ENCODE measurements at places on chromosomes 13 and 19.

- DNase-seq: no peak
Observed at GRCh38 chr19:30178721-30179402, 193.3 kb upstream of the ZNF536 start.

GRCh38 chr13:24644036-24644435 is 36.2 kb upstream of the ATP12A start:
- DNase-seq: no peak

DNA sequence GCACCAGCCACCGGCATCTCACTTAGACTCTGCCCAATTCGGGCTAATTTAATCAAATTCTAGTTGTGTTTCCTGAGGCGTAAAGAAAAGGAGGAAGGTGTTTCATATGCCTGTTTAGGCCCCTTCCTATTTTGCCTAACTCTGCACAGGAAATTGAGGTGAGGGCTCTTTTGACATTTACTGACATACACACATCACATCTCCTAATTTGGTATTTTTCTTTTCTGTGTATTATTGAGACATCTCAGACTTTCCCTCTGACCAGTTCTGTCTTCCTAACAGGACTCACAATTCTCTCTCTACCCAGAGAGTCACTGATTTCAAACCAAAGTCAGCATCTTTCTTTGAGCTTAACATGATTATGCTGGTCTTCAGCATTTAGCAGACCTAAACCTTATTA is 7.9 kb downstream of the CEACAM3 start:
- no peak for DNase-seq

DNA sequence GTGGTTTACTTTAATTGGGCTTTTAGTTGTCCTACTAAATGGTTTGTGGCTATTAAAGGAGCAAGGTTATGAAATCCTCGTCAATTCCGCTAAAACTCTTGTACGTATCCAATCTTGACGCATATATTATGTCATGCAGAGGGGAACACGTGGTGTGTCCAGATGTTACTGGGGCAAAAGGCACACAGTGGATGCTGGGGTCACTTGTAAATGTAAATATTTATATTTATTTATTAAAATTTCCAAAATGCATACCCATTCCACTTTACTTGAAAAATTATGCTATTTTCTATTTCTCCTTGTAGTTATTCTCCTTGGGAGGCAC is 36.7 kb upstream of the SLC46A3 start:
- no peak for DNase-seq

GRCh38 chr19:18002347-18002850 is 5.6 kb upstream of the ARRDC2 start:
- no peak for DNase-seq

DNA sequence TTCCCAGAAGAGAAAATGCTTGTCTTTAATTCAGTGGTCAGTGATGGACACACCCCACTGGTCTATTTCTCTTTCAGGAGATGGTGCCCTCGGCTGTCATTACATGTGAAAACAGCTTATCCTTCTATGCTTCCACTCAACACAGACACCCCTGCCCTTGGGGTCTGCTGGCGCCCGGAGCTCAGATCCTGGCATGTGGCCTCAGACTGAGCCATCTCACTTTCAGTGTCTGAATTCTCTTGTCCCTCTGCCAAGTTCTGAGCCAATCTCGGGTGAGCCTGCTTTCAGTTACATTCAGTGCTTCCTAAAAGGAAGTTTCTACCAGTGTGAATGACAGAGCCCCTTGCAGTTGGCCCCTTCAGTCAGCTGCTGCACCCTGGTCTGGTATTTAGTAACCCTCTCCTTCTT is 293.6 kb downstream of the DNAJC15 start:
- DNase-seq: no peak

DNA sequence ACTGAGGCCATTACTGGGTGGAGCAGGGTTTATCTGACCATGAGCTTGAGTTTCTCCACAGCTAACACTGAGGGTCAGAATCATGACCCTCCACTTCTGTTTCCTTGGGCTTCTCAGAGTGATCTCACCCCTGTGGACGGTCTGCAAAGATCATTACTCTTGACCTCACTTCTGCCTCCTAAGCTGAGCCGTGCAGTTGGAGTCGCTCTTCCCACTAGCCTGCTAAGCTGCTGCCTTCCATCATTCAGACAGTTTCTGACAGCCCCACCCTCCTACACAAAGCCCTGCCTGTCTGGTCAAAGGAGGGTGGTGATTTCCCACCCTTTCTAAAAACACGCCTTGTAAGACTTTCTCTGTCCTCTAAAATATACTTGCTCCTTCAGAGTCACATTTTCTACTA is 9.3 kb upstream of the FRY start:
- no peak for DNase-seq

DNA sequence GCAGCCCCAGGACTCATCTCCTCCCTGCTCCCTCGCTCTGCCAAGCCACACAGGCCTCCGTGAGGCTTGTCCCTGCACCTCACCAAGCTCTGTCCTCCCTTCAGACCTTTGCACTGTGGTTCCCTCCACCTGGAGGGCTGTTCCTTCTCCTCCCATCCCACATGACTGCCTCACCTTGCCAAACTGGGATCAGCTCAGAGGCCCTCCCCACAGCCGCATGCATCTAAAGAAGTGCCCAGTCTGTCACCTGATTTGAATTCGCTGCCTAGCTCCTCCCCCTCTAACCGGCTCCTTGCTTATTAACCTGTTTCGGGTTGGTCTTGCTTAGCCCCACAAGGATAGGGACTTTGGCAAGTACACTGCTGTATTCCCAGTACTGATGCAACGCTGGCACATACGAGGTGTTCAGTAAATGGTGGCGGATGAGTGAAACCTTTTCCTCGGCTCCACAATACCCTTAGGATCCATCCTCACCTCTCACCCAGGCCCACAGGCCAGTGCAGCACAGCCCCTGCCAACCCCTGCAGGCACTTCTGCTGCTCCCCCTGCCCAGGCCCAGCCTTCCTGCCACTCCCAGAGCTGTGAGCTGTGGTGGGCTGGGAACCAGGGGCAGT is 4.4 kb downstream of the AKT2 start:
- DNase-seq: no peak

- DNase-seq: no peak
Observed at GRCh38 chr13:33217256-33217655, 68.3 kb downstream of the STARD13 start.

DNA sequence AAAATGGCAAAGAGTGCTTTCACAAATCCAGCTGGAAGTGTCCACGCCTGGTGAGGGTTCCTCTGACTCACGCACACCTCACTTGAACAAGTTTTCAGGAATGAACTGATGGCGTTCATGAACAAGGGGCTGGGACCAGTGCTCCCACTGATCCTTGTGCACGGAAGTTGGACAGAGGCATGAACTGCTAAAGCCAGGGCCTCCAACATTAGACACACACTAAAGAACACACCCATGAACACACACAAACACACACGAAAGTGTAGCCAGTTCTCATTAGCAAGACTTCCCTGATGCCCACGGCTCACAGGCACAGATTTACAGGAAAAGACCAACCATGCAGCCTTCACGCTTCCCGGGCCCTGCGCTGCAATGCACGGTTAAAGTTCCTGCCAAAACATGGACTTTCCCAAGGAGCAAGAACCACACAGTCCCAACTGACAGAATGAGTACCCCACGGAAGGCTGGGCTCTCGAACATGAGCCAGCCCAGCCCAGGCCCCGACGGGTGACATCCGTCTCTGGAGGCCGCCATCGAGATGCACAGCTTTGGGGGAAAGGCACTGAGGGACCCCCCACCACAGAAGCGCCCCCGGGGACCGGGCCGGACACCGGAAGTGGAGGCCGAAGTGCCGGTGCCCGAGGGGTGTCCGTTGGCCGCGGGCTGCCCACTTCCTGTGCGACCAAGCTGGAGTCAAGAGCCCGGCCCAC is 808 bp downstream of the DNMT1 start:
- no peak for DNase-seq

DNA sequence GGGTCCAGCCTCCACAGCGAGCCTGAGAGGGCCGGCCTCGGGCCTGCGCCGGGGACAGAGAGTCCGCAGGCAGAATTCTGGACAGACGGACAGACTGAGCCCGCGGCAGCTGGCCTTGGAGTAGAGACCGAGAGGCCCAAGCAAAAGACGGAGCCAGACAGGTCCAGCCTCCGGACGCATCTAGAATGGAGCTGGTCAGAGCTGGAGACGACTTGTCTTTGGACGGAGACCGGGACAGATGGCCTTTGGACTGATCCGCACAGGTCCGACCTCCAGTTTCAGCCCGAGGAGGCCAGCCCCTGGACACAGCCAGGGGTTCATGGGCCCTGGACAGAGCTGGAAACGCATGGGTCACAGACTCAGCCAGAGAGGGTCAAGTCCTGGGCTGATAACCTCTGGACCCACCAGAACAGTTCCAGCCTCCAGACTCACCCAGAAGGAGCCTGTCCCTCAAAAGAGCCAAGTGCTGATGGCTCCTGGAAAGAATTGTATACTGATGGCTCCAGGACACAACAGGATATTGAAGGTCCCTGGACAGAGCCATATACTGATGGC is 490 bp downstream of the ITPKC start:
- DNase-seq: no peak

DNA sequence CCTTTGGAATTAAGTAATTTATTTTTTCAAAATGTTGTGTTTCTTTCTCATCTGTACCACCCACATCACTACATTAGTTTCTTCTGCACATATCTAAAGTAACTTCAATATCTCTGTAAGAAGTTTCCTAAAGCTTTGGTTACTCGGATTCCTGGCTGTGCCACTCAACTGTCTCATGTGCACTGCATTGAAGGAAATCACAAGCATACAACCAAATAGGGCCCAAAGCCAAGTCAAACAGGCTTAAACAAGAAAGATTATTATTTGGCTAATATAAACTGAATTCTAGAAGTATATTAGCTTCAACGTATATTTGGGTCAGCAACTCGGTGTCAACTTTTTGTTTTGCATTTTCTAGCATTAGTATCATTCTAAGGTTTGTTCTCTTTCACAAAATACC is 1647.6 kb upstream of the SPRY2 start:
- DNase-seq: no peak
